ENCODE measurements at places on chromosomes 7 and 10.
A peak's percentile ranks its signal among the peaks of the same experiment; 100 is the strongest.

- DNase-seq: no peak
Measured at GRCh38 chr10:1524540-1524939, 212.8 kb downstream of the ADARB2 start.

DNA sequence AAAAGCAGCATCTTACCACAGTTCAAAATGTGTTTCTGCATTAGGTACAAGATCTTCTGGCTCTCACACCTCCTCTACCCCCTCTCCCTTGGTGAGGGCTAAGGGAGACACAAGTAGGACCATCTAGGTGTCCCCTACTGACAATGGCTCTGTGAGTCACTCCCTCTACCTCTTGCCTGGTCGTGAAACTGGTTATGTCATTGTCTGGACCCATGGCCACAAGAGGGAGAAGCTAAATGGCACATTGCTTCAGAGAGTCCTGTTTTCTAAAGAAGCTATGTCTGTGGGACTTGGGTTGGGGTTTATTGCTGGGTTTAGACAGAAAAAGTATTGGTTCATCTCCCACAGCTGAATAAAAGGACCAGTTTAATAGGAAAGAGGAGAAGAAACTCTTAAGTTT lies 4.0 kb upstream of the PLXNA4 start:
- no peak for DNase-seq

GRCh38 chr7:151954866-151955820 lies 1.1 kb upstream of the GALNTL5 start:
- no peak for DNase-seq

GRCh38 chr7:101815826-101816594 lies 1.4 kb upstream of the CUX1 start:
- peak; percentile 78 for DNase-seq

All from WERI-Rb-1 (cell line).